ENCODE measurements at places on chromosomes 3 and 15.
A peak's percentile ranks its signal among the peaks of the same experiment; 100 is the strongest.

DNA sequence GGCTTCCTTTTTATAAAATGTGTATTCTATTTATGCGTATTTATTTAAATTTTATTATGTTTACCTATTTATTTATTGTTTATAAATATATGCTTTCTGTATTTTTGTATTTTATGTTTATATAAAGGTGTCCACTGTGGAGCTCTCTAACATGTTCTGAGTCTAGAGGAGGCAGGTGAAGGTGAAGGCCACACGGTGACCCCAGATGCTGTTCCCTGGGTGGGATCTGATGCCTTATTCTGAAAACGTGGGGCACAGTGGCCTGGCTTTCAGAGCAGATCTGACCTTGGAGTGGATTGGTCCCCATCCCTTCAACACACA lies 104.7 kb upstream of the SLC7A14 start:
- DNase-seq: no peak

GRCh38 chr3:71087143-71088018 lies 496.1 kb downstream of the FOXP1 start:
- no peak for DNase-seq

- DNase-seq: no peak
These were observed 88.1 kb downstream of the DCUN1D1 start for GRCh38 chr3:182892226-182892625.

DNA sequence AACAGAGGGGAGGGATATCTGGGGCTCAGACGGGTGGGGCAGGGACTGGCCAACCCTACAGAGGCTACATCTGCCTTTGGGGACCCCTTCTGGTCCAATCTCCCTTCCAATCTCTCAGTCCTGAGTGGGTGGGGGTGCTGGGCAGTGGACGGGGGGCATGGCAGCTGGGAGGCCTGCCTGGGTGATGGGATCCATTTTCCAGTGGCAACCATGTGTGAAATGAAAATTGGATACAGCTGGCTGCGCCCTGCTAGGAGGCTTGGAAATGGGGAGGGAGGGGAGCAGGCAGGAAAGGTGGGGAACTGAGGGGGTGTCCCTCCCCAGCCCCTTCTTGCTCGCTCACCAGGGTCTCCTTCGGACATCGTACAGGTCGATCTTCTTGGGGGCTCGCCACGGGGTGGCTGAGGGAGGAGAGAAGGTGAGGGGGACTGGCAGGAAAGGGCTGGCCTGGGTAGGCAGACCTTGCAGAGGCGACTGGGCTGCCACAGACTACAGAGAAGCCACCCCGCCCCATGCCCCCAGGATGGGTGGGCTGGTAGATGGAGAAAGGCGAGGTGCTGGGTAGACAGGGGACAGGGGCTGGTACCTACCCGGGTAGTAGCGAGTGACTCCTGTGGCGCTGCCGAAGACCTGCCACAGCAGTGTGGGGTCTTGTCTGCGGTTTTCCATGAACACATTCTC lies 21.2 kb upstream of the TMEM115 start:
- DNase-seq: no peak

GRCh38 chr3:46889381-46890110 lies 12.0 kb downstream of the PTH1R start:
- DNase-seq: peak; percentile 45

- DNase-seq: no peak
These were observed 15.8 kb downstream of the CHD2 start for GRCh38 chr15:92915766-92916435.

GRCh38 chr3:25396686-25397085 lies 31.4 kb upstream of the RARB start:
- DNase-seq: no peak

DNA sequence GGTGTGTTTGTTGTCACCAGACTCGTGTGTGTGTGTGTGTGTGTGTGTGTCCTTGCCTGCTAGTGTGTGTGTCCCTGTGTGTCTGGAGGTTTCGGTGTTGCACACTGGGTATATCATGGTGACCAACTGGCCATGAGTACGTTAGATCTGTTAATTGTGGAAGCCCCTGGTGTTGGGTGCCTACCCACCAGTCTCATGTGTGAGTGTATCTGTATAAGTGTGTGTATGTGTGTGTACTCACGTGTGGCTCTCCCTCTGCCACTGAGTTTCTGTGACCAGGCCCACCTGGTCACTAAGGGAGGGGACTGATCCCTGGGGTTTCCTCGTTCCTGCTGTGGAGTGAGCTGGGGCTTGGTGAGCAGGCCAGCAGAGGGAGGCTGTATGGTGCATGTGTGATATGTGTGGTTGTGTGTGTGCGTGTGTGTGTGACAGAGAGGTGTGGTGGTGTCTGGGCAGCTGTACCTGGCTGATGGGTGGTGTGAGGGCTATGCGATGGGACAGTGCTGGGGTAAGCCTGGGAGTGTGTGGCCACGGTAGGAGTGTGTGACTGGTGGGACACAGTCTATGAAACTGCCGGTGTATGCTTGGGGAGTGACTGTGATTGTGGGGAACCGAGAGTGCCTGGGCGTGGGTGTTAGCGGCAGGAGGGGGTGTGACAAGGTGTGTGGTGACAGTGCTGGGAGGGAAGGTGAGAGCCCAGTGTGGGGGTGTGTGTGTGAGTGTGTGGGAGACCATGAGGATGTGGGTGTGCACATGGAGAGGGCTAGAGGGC lies 1.8 kb downstream of the PRKCD start:
- DNase-seq: no peak

GRCh38 chr3:24472358-24472757 lies 22.3 kb downstream of the THRB start:
- no peak for DNase-seq

GRCh38 chr15:45732662-45733061 lies 97.8 kb downstream of the SQOR start:
- no peak for DNase-seq

GRCh38 chr3:197683191-197683590 lies 53.5 kb downstream of the RUBCN start:
- DNase-seq: no peak

GRCh38 chr3:105672996-105673395 lies 195.8 kb downstream of the CBLB start:
- no peak for DNase-seq

GRCh38 chr15:32888221-32888761 lies 170.5 kb downstream of the GREM1 start:
- no peak for DNase-seq

DNA sequence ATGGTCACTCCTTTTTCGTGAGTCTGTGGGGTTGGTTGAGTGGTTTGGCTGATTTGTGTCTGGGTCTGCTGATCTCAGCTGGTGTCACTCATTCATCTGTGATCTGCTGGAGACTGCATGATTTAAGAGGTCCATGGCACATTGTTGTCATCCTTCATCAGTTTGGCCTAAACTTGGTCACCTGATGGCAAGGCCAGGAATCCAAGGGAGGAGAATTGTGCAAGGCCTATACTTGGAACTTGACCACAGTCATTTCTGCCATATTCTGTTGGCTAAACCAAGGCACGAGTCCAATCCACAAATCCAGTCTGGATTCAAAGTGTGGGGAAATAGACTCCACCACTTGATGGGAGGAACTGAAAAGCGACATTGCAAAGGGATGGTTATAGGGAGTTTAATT lies 67.6 kb downstream of the CMTM8 start:
- no peak for DNase-seq

DNA sequence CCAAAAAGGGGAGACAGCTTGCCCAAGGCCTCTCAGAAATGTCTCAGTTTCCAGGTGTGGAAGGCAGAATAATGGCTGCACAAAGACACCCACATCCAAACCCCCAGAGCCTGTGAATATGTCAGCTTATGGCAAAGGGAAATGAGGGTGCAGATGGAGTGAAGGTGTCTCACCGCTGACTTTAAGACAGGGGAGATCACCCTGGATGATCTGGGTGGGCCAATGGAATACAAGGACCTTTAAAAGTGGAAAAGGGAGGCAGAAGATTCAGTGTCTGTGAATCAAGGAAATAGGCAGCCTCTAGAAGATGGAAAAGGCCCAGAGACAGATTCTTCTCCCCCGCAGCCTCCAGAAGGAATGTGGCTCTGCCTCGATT lies 48.8 kb upstream of the ATP2B2 start:
- DNase-seq: no peak

DNA sequence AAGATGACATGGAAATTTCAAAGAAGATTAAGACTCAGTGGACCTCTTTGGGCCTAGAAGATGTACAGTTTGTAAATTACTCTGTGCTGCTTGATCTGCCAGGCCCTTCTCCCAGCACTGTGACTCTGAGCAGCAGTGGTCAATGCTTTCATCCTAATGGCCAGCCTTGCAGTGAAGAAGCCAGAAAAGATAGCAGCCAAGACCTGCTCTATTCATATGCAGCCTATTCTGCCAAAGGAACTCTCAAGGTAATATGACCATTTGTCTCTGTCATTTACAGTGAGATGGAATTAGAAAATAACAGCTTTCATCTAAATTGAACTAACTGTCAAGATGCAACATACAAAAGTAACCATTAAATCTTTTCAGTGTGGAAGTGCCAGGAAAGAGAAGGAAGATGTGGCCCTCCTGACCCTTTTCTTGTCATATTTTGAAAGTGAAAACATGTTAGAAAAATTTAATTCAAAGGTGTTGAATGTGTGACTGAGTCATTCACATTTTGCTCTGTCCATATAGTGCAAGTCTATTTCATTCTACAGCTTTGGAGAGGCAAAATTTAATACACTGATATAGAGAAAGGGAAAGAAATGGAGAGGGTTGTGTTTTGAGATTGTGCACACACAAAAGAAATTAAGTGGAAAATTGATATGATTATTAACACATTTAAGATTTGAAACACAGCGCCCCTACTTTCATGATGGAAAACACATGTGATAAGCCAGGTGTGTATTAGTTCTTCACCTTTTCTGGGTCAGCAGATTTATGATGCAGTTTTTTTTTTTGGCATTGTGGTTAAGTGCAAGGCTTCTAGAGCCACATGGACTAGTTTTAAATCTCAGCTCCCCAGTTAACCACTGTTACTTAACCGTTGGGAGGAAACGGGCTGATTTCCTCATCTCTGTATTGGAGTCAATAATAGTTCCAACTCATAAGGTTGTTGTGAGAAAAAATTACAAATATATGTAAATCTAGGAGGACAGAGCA lies 375.1 kb downstream of the NAALADL2 start:
- no peak for DNase-seq

- no peak for DNase-seq
These were observed 4.9 kb downstream of the GALK2 start for GRCh38 chr15:49174902-49175301.

DNA sequence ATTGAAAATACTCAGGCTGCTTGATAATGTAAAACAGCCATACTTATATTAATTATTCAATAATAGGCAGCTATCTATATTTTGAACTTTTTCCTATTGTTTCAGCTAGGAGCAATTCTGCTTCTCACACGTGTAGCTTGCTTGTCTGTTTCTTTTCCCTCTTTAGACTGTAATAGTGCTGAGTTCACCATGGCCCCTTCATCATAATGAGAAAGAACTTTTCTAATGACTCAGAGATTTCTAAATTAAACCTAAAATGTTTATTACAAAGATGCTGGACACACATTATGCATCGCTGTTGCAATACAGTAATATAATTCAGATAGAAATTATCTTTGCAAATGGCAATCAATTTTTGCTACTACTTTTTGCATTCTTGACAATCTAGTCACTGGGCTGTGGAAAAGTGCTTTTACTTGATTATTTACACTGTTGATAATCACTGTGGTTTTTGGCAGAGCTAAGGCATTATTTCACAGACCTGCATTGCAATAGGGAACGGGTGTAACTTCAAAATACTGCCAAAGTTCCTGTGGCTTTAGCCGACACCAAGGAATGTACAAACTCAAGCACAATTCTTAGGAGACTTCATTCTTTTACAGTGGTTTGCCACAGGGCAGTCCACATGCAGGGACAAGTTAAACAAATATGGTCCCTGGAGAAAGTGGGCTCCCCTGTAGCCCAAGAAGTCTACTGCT lies 281.0 kb upstream of the TBL1XR1 start:
- peak; percentile 47 for DNase-seq

DNA sequence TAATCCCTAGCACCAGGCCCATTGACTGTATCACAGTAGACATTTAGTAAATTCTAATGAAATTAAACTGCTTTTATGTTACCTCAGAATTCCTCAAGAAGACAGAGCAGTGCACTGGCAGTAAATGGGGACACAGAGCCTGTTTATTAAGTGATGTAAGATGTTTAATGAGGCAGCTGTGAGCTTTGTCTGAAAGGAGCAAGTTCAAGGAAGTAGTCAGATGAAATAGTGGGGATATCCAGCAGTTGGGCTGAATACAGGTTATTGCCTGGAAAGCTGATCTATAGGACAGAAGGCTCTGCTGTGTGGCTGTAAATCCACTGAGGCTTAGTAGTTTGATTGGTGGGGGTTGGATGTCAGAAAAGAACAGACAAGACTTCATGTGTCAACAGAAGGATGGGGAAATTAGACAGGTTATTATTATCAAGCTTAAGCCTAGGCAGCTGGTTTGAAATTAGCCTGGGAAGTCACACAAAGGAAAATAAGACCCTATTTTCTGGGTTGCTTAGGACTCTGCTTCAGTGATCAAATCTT lies 62.2 kb downstream of the PFN2 start:
- DNase-seq: no peak

GRCh38 chr3:150912501-150912900 lies 7.3 kb upstream of the MINDY4B start:
- no peak for DNase-seq

DNA sequence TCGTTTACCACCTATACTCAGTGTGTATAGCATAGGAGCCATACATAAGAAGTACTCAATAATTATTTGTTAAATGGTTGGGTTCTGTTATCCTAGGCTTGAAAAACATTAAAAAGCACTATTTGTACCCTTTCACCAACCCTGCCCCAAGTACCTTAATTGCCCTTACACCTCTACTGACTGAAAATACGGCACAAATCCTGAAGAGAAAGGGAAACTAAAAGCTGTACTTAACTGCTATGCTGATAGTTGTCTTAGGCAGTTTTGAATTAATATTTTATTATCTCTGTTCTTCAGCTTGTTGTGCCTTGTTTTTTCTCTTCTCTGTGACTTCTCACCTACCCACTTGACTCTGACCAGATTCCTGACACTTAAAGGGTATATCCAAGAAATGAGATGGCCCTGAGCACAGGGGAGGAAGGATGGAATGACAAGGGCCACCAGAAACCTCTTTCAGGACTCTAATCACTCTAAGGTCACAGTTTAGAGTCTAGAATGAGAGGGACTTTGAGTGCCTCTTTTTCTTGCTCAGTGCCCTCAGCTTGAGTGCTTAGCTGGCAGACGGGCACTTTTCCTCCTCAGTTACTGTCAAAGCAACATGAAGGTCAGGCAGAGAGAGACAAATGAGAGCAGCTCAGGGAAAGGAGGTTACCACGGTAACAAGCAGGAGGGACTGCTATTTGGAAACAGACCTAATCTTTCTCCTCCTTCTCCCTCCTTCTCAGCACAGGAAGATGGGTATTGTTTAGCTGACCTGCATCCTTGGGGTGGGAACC lies 136.5 kb downstream of the ZNF609 start:
- DNase-seq: peak; percentile 65

- DNase-seq: no peak
These were observed 27.2 kb downstream of the AKAP13 start for GRCh38 chr15:85407421-85408269.
